Stimulated activated CD4-positive, alpha-beta T cell treated with anti-CD3 and anti-CD28 coated beads, Interleukin-15, amount 100 ng/mL, for 48 hours (primary cell): ENCODE measurements at places on chromosomes 16 and 17.

- DNase-seq = no peak
Observed at GRCh38 chr16:58912571-58912970, 178.5 kb upstream of the GOT2 start.

- DNase-seq = no peak
Observed at GRCh38 chr17:39903158-39903884, 15.1 kb downstream of the GSDMB start.

- DNase-seq = peak; percentile 38
Observed at GRCh38 chr16:83215406-83216001, 588.7 kb downstream of the CDH13 start.

GRCh38 chr17:78650093-78650715, 73.0 kb upstream of the DNAH17 start:
- no peak for DNase-seq

GRCh38 chr17:39208136-39208535, 8.1 kb downstream of the RPL19 start:
- DNase-seq = no peak

- no peak for DNase-seq
Observed at GRCh38 chr17:65297916-65298315, 160.7 kb downstream of the RGS9 start.

DNA sequence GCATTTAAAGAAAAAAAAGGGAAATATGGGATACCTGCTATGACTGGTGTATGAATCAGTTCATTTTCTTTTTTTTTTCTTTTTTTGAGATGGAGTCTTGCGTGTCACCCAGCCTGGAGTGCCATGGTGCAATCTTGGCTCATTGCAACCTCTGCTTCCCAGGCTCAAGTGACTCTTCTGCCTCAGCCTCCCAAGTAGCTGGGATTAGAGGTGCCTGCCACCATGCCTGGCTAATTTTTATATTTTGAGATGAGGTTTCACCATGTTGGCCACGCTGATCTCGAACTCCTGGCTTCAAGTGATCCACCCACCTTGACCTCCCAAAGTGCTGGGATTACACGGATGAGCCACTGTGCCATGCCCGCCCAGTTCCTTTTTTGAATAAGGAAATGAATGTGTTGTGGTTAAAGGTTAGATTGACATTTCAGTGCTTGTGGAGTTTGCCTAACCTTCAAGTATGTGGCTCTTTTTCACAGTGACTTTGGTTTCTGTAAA, 7.7 kb downstream of the HAPSTR1 start:
- DNase-seq = peak; percentile 19

- no peak for DNase-seq
Observed at GRCh38 chr17:61724777-61725176, 133.8 kb upstream of the NACA2 start.

- no peak for DNase-seq
Observed at GRCh38 chr16:67397812-67398545, 4.7 kb upstream of the TPPP3 start.

DNA sequence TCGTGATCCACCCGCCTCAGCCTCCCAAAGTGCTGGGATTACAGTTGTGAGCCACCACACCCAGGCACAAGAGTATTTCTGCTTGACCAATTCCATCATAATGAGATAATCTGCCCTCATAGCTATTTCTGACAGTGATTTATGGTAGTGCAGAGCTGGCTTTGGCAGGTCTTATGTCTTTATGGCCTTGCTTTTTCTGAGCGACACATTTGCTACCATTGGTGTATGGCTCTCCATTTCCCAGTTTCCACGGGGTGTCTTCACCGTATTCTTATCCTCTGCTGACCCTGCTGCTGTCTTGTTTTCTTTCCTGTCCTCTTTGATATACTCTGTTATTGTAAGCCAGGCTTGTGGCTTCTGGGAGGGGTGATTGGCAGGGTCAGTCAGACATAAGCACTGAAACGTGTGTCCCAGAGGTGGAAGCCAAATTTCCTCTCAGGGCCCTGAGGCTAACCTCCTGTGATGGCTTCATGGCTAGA, 161.1 kb upstream of the TBX2 start:
- no peak for DNase-seq

GRCh38 chr16:52597073-52597771, 50.3 kb upstream of the TOX3 start:
- no peak for DNase-seq

GRCh38 chr17:34980681-34981537, 597 bp downstream of the LIG3 start:
- peak; percentile 57 for DNase-seq

DNA sequence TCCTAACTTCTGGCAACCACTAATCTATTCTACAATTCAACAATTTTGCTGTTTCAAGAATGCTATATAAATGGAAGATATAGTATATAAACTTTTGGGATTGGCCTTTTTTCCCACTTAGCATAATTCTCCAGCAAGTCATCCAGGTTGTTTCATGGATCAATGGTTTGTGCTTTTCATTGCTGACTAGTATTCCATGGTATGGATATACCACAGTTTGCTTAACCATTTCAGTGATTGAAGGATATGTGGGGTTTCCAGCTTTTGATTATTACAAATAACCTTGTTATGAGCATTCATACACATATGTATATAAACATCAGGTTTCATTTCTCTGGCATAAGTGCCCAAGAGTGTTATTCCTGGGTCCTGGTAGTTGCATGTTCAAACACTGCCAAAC, 2.1 kb upstream of the FAM83G start:
- no peak for DNase-seq

DNA sequence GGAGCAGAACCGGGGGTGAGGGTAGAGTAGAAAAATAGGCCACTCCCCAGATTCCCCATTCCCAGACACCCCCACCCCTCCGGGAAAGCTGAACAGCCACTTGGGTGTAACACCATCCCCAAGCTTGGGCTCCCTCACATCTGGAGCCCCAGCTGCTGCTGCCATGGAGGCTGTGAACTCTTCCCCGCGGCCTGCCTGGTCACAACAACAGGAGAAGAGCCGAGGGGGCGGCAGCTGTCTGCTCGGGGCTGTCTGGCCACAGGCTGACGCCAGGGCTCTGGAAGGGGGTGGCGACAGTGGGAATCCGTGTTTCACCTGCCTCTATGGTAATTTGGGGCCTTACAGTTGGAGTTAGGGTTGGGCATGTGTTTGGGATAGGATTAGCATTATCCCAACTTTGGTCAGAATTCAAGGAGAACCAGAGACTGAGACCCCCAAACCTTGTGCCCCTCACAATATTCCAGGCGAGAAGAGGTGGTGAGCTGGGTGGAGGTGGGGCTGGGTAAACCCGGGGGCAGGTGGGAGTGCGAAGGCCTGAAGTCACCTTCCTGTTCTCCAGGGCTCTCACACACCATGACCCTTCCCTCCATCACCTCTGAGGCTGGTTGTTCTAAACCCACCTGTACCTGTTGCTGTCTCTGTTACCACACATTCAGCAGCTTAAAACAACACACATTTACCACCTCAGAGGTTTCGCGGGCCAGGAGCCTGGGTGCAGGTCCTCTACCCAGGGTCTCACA, 29.7 kb upstream of the NXPH3 start:
- DNase-seq = no peak

GRCh38 chr17:79927688-79928501, 88.7 kb upstream of the CBX4 start:
- no peak for DNase-seq

- DNase-seq = peak; percentile 45
Observed at GRCh38 chr16:12067714-12068401, 91.3 kb downstream of the SNX29 start.

- DNase-seq = peak; percentile 84
Observed at GRCh38 chr17:143785-144281, 6.5 kb downstream of the SCGB1C2 start.

- no peak for DNase-seq
Observed at GRCh38 chr17:70525961-70526360, 356.6 kb downstream of the KCNJ2 start.

- no peak for DNase-seq
Observed at GRCh38 chr16:50657241-50657640, 23.9 kb downstream of the SNX20 start.

- peak; percentile 45 for DNase-seq
Observed at GRCh38 chr17:6421700-6422604, 13.0 kb downstream of the AIPL1 start.

DNA sequence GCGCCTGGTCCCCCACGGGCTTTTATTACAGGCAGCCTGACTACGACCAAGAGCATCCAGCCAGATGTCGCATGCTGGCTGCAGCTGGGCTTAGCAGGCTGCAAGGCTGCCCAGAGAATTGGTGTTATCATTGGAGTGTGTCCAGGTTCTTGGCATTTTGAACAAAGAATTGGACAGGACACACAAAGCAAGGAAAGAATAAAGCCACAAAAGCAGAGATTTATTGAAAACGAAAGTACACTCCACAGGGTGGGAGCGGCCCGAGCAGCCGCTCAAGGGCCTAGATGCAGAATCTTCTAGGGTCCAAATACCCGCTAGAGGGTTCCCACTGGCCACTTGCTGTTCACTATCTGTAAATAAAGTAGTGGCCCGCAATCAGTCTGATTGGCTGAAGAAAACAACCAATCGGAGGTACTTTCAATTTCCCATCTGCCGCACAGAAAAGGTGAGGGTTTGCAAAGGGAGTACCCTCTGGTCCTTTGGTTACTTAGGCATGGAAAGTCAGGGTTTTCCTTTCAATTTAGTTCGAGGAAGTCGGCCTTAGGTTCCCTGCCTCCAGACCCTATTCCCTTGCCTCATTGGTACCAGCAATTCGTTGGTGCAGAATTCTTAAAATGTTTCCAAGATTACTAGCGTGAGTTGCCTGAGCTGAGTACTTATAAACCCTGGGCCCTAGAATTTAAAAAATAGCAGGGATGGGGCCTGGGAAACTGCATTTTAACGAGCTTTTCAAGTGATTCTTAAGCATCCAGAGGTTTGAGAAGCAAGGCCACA, 38.5 kb upstream of the CNEP1R1 start:
- no peak for DNase-seq

- DNase-seq = no peak
Observed at GRCh38 chr17:19727501-19728078, 11.2 kb upstream of the SLC47A2 start.

DNA sequence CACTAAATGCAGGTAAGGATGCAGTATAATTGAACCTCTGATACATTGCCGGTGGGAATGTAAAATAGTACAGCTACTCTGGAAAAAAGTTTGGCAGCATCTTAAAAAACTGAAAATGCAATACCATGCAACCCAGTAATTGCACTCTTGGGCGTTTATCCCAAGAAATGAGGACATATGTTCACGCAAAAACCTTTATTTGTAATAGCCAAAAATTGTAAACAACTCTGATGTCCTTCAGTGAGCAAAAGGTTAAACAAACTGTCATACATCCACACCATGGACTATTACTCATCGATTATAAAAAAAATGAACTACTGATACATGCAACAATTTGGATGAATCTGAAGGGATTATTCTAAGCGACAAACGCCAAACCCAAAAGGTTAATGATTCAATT, 16.9 kb downstream of the SYNRG start:
- DNase-seq = no peak

GRCh38 chr16:86389566-86390328, 120.6 kb upstream of the FOXF1 start:
- no peak for DNase-seq

- DNase-seq = no peak
Observed at GRCh38 chr16:65069065-65069464, 52.8 kb downstream of the CDH11 start.

DNA sequence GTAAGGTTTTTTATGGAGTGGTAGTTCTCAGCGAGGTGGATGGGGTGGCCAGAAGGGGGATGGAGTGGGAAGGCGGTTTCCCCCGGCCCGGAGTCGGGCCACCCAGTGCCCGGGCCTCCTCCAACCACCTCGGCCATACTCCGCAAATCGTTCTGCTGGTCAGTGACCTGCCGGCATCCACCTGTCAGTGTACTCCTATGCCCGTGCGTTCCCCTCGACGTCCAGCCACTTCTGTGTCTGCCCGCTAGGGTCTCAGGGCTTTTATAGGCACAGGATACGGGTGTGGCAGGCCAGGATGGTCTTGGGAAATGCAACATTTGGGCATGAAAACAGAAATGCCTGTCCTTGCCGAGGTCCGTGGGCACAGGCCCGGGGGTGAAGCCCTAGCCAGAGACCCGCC, 19.3 kb upstream of the ASGR2 start:
- no peak for DNase-seq

DNA sequence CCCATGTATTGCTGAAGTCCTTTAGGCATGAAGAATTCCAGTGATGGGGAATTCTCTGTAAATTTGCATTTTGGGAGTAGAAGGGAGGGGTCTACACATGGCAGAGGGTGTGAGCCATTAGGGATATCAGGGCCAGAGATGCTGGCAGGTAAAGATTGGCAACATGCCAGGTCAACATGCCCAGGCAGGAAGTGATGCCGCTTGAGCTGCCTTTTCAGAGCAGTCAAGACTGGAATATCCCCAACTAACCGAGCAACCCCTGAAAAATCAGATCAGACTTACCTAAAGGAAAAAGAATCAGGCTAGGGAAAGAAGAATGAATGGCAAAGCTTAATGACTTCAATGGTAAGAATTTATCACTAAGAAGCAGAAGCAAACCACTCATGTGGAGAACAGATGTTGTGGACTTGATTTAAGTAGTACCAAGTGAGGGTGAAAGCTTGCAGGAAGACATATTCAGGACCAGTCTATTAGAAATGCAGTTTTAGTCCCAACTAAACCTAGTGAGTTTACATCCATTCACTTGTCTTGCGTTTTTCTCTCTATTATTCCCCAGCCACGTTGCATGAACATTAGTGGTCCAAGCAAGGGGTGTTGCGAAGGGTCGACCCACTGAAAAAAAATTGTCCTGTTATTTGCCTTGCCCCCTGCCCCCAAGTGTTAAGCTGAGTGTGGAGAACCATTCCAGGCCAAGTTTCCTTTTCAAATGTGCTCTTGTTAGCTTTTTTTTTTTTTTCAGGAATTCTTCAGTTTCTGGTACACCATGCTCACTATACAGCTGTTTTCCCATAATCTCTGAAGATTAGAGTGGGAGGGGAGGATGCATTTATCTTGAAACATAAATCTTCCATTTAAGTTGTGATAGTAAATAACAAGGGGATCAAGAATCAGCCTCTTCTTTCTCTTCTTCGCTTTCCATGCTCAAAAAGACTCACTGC, 105.2 kb downstream of the ABCA8 start:
- no peak for DNase-seq

- DNase-seq = no peak
Observed at GRCh38 chr17:68377771-68378267, 79.5 kb downstream of the WIPI1 start.

DNA sequence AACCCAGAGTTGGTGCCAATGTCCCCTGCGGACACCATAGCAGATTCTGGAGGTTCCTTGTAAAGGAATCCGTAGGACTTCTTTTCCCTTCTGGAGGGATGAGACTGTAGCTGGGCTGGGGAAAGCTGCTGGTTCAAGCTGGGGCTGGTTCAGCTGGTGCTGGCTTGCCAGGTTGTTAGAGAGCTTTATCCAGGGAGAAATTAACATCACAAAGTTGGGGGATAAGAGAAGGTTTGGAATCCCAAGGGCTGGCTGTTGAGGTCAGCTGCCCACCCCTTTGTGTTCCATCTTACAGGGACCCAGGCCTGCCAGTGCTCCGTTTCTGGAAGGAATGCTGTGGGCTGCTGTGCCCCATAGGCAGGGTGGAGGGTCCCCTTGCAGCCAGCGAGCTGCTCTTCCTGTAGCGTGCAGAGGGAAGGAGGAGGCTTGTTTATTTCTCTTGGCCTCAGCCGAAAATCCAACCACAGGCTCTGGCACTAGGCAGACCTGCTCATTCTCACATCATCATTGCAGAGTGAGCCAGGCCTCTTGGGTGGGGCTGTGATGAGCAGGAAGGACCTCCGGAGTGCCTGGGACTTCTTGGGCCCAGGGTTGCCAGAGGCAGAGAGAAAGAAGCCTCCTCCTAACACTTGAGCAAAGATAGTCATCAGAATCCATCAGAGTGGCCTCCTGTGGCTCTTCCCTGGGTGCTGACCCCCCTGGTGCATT, 251.1 kb downstream of the SEC14L1 start:
- DNase-seq = no peak
